ENCODE measurements at places on chromosomes 2 and 18.

DNA sequence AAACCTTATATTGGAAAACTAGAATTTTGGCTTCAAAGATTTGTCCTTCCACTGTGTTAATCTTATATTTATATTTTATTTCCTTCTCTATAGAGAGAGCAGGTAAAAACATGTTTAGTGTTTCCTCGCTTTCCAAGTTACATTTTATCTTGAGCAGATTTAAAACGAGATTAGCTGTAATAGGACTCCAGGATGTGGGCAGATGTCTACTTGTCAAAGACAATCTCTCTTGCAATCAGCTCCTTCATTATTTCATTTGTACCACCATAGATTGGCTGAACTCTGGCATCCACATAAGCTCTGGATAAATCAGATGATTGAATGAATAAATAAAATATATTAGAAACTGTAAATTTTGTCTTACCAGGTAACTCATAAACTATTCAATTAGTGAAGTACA, 17.5 kb upstream of the KANSL1L start:
- DNase-seq: no peak

DNA sequence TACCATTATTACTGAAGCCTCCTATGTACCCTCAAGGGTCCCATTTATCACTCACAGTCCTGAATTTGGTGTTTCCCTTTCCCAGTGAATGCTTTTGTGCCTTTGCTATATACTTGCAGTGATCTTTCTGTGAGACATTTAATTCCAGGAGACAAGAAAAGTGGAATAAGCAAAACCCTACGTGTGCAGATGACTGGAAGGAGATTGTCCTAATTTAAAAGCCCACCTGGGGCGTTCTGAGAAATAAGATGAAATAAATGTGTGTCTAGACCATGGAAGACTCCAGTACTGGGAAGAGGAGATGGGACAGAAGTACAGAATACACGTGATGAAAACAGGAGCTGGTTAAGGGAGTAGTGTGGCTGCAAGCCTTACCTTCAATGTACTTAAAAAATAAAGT, 19.3 kb downstream of the TYMS start:
- DNase-seq: no peak

DNA sequence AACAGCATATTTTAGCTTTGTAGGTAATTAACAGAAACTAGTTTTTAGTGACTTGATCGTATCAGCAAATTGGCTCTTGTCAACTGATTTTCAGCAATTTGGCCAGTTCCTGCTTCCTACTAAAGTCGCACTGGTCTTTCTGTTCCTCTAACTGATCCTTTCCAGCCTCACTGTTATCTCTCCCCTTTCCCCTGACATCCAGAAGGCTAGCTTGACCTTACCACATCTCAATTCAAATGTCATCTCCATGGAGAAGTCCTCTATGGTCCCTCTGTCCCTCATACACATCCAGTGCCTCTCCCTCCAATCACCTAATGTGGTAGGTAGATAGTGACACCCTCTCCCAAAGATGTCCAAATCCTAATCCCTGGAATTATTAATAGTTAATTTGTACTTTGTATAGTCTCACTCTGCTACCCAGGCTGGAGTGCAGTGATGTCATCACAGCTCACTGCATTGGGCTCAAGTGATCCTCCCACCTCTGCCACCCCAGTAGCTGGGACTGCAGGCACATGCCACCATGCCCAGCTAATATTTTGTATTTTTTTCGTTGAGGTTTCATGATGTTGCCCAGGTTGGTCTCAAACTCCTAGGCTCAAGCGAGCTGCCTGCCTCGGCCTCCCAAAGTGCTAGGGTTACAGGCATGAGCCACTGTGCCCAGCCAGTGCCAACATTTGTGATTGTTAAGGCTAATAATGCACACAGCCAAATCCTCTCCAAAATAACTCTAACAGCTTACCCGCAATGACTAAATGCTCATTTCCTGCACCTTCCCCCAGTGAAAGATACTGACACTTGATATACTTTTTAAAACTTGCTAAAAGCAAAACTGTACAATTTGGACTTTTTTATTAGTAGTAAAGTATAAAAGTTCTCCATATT, 16.9 kb downstream of the PSTPIP2 start:
- DNase-seq: no peak

DNA sequence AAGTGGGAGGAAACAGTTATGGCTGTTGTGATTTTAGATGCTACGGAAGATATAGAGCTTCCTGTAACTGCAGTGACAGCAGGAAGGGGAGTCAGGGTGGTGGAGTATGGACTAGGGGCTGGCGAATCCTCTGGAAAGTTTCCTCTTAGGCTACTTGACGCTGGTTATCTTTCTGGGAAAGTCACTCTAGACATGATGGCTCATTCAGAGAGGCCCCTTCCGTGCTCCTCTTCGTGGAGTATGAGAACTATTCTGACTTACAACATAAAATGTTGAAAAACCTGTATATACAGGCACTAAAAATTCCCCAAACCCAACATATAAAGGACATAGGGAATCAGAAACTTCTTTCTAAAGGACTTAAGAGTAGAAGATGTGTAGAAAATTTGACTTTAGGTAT, 78.8 kb downstream of the C18orf54 start:
- no peak for DNase-seq

GRCh38 chr2:230905448-230906421, 19.3 kb downstream of the GPR55 start:
- DNase-seq: no peak

GRCh38 chr2:239443102-239443620, 42.3 kb upstream of the HDAC4 start:
- no peak for DNase-seq

DNA sequence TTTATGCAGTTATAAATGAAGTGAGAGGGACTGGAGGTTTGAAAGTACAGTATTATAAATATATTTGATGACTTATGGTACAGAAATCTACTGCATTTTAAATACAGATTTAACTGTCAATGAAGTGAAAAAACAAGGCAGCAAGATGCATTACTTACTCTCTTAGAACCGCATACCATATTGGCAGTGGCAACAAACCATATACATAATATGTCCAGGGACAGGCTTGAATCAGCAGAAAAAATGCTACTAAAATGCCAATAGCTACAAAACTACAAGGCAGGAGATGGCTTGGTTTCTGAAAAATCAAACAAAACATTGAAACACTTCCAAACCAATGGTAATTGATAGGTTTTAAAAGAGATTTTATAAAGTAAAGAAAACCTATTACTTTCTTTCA, 77.2 kb downstream of the PIGN start:
- DNase-seq: no peak

DNA sequence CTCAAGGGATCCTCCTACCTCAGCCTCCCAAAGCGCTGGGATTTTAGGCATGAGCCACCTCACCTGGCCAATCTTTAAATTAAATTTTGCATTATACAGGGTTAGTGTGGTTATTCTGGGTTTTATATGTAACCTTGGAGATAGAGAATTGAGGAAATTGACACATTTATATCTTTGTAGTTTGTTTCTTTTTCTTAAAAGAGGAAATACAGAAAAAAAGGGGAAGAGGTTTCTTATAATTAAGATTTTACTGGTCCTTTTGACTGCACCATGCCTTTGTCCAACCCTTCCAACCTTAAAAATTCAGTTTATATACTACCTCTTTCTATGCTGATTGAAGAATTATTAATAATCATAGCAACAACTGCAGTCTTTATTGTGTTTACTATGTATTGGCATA, 210.1 kb upstream of the STON1 start:
- DNase-seq: no peak
